ENCODE measurements at places on chromosomes 2 and 18. TPM values are rescaled to one million over a fixed set of nuclear protein-coding genes. Genes with fewer than 3 reads are reported as not detected.

TBC1D8 gene
- total RNA-seq = 19.5 TPM

DNA sequence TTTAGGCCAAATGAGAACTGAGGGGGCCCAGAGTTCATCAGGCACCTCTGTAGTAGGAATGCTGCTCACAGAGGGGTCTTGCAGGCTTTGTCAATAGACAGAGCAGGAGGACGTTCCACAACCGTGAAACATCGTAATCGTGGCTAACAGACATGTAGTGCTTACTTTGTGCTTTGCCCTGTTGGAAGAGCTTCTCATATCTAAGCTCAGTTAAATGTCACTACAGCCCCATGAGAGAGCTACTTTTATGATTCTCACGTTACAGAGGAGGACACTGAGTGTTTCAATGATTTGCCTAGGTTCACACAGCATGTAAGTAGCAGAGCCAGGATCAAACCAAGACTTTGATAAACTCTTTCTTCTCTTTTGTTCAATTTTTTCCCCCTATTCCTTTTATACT lies 136.6 kb downstream of the MYCN start:
- DNase-seq = no peak

- DNase-seq = no peak
These were observed 23.1 kb downstream of the PRPF40A start for GRCh38 chr2:152694161-152694661.

- no peak for DNase-seq
These were observed 345.9 kb downstream of the TSN start for GRCh38 chr2:122101319-122101718.

DNA sequence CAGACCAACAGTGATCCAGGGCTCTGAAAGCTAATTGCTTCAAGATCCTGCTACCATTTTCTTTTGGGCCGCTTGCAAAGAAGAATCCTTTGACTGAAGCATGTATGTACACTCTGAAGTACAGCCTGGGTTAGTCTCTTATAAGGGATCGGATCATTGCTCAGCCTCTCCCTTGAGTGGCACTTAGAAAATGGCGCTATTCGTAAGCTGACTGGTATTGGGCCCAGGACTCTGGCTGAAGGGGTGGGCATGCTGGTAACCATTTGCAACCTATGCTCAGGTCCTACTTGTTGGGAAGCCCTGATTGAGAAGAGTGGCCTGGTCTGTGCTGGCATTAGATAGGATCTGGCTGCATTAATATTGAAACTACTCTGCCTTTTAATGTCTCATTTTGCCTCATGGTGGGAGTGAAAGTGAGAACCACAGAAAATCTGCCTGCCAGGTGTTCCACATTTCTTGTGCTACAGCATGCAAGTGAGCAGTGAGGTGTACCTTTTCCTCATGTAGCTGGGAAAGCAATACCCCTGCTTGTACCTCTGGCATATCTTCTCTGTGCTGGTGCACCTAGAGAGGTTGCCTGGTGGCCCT lies 661 bp upstream of the MGAT5 start:
- DNase-seq = no peak

- DNase-seq = no peak
These were observed 212.6 kb downstream of the PRKCE start for GRCh38 chr2:45864121-45864520.

Data from breast epithelium (tissue), 4 donors.